ENCODE measurements at places on chromosomes 6 and 20. TPM values are rescaled to one million over a fixed set of nuclear protein-coding genes. Genes with fewer than 3 reads are reported as not detected.

DNA sequence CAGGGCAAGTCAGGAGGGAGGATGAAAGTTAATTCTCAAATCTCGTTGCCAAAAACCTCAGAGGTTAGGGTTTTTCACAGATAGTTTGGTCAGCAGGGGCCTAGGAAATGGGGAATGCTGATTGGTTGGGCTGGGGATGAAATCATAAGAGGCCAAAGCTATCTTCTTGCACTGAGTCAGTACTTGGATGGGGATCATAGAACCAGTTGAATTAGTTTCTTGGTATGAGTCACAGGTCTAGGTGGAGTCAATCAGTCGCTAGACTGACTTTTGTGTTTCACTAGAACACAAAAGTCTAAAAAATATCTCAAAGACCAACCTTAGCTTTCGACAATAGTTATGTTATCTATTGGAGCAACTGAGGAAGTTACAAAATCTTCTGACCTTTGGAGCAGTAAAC lies 368.5 kb downstream of the TBC1D32 start:
- H3K4me1 ChIP-seq: no peaks in the 10 kb centered on the region
- H3K27me3 ChIP-seq: no peaks in the 10 kb centered on the region
- no peak overlapping the region for H3K4me3 ChIP-seq
- DNase-seq: no peak

TAGAP gene
- total RNA-seq: not detected

DNA sequence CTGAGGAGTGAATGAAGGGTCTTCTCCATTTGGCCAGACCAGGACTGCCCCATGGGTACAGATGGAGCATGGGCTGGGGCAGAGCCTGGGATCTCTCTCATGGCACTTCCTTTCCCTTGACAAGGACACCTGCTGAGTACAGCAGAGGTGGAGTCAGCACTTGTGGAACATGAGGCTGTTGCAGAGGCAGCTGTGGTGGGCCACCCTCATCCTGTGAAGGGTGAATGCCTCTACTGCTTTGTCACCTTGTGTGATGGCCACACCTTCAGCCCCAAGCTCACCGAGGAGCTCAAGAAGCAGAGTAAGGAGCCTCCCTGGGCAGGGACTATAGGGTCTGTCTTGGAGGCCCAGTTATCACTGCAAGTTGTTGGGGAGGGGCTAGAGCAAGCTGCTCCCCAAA lies 29.6 kb downstream of the GSS start:
- H3K36me3 ChIP-seq: peaks cover 20% of the 10 kb centered on the region
- no peak overlapping the region for H3K4me3 ChIP-seq
- H3K4me1 ChIP-seq: peaks cover 14% of the 10 kb centered on the region
- H3K27me3 ChIP-seq: peaks cover 3% of the 10 kb centered on the region
- no peak for DNase-seq
- H3K27ac ChIP-seq: no peak overlapping the region

- H3K4me3 ChIP-seq: no peak overlapping the region
- no peaks in the 10 kb centered on the region for H3K36me3 ChIP-seq
- H3K4me1 ChIP-seq: no peaks in the 10 kb centered on the region
Measured at GRCh38 chr6:137743493-137743892, 123.6 kb upstream of the TNFAIP3 start.

ZSWIM1 gene
- 10.2 TPM for total RNA-seq

DNA sequence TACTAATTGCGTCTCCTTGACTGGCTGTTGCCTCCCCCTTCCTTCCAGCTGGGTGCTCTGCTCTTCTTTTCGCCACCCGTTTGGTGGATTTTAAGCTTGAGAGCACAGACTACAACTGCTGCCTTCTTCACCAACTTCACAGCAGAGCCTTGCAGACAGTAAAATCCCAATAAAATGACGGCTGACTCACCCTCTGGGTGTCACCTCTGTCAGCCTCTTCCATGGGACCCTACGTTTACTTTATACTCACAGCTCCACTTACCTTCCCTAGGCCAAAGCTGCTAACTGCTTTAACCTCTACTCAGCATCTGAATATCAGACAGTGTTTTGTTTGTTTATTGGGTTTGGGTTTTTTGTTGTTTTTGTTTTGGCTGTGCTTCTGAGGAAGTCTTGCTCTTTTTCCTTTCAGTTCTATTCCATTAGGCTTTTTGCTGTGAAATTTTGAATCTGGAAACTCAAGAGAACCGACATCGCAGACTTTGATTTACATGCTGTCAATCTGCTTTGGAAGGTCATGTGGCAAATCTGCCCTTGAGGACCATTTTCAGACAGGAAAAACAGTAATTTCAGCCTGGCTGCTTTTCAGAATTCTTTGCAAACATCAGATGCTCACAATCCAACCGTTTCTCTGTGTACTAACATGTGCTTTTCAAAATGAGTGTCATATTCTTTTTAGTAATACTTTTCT lies 2.4 kb downstream of the AGPAT4 start:
- H3K27me3 ChIP-seq: peaks cover 6% of the 10 kb centered on the region
- peaks cover 41% of the 10 kb centered on the region for H3K4me1 ChIP-seq
- peaks cover 4% of the 10 kb centered on the region for H3K36me3 ChIP-seq
- peak overlapping the region; percentile 29 for H3K27ac ChIP-seq
- DNase-seq: no peak
- H3K4me3 ChIP-seq: peak overlapping the region; percentile 81

- no peaks in the 10 kb centered on the region for H3K27me3 ChIP-seq
- H3K4me3 ChIP-seq: no peak overlapping the region
- DNase-seq: no peak
- peaks cover 4% of the 10 kb centered on the region for H3K4me1 ChIP-seq
Measured at GRCh38 chr20:17809362-17810061, 109.7 kb downstream of the BANF2 start.

- H3K27me3 ChIP-seq: peaks cover 2% of the 10 kb centered on the region
- H3K27ac ChIP-seq: no peak overlapping the region
- no peaks in the 10 kb centered on the region for H3K36me3 ChIP-seq
Measured at GRCh38 chr6:52352239-52353018, 9.5 kb upstream of the PAQR8 start.

DNA sequence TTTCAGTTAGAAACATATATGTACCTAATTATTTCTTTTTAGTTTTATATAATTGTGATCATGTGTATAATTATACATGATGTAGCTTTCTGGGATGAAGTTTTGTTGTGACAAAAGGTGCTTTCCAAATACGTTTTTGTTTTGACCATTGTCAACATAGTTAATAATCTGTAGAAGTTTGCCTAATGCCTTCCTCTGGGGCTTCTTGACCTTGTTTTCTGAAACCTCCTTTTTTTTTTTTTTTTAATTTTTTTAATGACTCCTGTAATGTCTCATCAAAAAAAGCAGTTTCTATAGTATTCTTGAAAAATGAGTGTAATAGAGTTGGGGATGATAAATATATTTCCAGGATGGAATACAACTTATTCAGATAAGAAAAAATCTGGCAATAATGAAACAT lies 434.7 kb upstream of the SOX4 start:
- no peak overlapping the region for H3K27ac ChIP-seq
- H3K36me3 ChIP-seq: no peaks in the 10 kb centered on the region
- H3K4me3 ChIP-seq: no peak overlapping the region

DNA sequence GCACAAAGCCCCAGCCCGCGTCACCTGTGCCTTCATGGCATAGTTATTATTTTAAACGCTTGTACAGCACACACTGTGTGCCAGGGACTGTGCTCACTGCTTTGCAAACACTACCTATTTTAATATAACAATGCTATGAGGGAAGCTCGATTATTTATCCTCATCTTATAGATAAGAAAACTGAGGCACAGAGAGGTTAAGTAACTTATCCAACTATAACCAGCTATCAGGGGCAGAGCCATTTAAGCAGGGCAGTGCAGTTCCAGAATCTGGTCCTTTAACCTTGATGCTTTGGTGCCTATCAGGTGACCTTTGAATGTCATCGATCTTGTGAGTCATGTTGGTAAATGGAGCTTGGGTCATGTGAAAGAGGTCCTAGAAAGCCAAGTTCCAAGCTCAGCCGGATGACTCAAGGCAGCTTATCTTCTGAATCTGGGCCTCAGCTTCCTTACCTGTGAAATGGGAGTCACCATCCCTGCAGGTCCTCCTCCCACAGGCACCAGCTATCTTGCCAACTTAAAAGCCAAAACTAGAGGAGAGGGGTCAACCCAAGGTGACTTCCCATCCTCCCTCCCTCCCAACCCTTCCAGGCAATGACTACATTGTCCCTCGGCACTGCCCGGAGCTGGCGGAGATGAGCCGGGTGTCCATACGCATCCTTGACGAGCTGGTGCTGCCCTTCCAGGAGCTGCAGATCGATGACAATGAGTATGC lies 56.4 kb upstream of the TTPAL start:
- no peaks in the 10 kb centered on the region for H3K27me3 ChIP-seq
- no peak overlapping the region for H3K27ac ChIP-seq
- H3K4me3 ChIP-seq: no peak overlapping the region

TRIM31 gene
- total RNA-seq: not detected

VNN1 gene
- total RNA-seq: not detected

Measured in glutamatergic neuron (in vitro differentiated cells).